ENCODE measurements at places on chromosomes 5 and 9.

- DNase-seq: no peak
Observed at GRCh38 chr5:172496671-172497371, 42.5 kb upstream of the SH3PXD2B start.

GRCh38 chr9:91033797-91034196 is 232.2 kb downstream of the SYK start:
- DNase-seq: peak; percentile 67

- DNase-seq: no peak
Observed at GRCh38 chr9:82513242-82513751, 524.7 kb downstream of the SPATA31D1 start.

- DNase-seq: no peak
Observed at GRCh38 chr9:78311886-78312524, 15.1 kb downstream of the PSAT1 start.

- DNase-seq: no peak
Observed at GRCh38 chr9:135757356-135757755, 55.4 kb downstream of the KCNT1 start.

- no peak for DNase-seq
Observed at GRCh38 chr9:93952119-93952783, 2.9 kb downstream of the BARX1 start.

DNA sequence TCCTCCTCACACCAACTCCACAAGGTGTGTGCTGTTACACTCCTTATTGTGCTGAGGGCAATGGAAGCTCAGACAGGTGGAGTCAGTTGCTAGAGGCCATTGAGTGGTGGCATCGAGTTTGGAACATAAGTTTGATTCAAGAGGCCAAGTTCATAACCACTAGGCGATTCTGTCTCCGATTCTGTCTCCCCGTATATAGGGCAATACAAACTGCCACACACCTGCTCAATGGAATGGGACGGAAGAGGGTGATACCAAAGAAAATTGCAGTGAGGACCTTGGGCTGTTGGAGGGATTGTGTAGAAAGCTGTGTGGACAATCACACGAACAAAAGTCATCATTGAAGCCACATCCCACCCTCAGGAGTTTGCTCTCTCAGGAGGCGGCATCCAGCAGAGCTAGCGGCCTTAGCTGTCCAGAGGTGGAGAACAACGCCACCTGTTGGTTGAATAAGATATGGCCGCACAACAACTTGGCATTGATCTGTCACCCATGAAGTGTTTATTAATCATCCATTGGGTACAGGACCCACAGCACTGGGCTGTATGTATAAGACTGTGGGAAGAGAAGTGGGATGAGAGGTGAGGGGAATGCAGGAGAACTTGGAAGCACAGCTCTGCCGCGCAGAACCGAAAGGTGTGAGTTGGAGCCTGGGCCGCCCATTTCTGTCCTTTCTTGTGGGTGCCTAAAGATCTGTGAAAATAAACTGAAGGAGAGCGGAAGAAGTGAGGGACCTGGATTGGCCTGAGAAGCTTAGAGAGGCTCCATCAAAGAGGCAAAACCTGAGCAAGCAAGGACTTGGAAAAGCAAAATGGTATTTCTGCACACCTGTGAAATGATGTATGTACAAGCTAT is 16.1 kb upstream of the NEUROG1 start:
- peak; percentile 48 for DNase-seq

DNA sequence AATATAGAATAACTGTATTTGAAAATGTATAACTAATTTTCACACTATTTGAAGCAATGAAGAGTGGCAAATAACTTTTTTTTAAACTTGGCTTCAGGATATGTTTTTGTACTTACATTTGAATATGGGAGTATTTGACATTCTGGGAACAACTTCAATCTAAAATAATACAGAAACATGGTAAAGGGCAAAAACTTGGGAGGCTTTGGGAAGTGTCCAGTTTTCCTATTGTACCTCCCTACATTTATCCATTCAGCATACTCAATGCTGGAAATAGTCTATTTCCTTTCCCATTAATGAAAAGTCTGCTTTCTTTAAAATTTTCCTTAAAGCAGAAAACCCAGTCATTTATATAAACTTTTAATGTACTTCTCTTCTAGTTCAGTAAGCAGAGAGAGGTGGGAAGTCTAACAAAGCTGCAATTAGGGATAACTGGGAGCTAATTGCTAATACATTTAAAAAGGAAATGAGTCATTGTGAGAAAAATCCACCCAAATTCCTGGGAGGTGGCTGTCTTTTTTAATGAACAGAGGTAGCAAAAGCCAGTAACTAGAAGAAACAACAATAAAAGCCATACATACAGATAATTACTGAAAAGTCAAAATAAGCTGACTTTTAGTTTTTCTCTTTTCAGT is 128.8 kb downstream of the FBN2 start:
- no peak for DNase-seq

DNA sequence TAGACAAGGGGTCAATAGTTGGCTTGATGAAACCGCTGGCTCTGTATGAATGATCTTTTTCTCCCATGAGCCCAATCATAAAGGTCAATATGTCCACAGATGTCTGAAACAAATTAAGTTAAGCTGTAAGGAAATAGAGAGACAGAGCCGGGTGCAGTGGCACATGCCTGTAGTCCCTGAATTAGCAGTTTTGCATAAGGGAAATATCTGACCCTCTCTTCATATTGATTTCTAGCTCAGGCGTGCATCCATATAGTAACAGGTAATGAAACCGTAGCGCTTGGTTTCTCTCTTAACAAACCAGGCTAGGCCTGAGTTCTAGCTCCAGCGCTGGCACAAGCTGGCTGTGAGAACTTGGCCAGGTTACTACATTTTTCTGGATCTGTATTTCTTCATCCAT is 118.1 kb upstream of the ERCC6L2 start:
- DNase-seq: no peak

GRCh38 chr9:122656378-122656777 is 1.0 kb downstream of the OR1B1 start:
- DNase-seq: no peak

- DNase-seq: peak; percentile 4
Observed at GRCh38 chr9:38393128-38393796, 760 bp downstream of the ALDH1B1 start.

GRCh38 chr5:159936686-159937329 is 20.5 kb downstream of the ADRA1B start:
- no peak for DNase-seq

GRCh38 chr9:32434892-32435291 is 50.4 kb downstream of the ACO1 start:
- DNase-seq: no peak

DNA sequence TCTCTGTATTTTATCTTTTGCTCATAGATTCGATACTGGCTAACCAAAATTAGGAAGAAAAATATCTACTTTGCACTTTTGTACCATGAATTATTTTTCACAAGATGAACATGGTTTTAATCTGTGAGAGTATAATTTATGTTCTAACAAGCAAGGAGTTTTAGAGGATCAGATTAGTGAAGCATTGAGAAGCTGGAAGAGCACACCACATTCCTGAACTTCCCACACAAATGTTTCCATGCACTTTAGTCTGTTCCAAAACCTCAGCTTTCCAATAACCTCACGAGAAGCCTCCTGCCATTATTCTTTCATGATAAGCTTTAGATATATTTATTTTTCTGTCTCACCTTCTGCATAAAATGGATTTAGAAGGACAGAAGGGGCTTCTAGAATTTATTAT is 98.7 kb upstream of the MPDZ start:
- no peak for DNase-seq

- no peak for DNase-seq
Observed at GRCh38 chr9:38000332-38000731, 68.7 kb downstream of the SHB start.

DNA sequence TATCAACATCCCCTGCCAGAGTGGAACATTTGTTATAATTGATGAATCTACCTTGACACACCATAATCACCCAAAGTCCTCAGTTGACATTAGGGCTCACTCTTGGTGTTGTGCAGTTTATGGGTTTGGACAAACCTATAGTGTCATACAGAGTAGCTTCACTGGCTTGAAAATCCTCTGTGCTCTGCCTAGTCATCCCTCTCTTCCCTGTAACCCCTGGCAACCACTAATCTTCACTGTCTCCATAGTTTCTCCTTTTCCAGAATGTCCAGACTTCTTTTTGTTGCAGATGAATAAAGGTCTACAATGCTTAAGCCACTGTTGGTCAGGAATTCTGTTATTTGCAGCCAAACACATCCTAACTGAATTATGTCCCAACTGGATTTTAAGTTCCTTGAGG is 22.5 kb upstream of the SUB1 start:
- DNase-seq: no peak

DNA sequence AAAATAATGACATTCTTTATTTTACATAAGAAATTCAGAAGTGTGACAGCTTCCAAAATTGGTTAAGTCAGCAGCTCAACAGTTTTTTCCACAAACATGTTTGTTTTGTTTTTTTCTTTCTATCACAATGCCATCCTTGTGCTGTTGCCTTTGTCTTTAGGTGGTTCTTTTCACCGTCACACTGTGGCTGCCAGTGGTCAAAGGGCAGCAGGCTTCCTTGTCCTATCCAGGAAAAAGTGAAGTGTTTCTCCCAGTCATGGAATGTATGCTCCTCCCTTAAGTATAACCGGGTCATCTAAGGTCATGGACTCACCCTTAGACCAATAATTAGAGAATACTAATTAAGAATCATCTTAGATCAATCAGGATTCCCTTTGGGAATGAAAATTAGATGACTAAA is 87.4 kb downstream of the SREK1 start:
- DNase-seq: no peak

- DNase-seq: peak; percentile 64
Observed at GRCh38 chr5:56900858-56901578, 8.4 kb upstream of the SETD9 start.

DNA sequence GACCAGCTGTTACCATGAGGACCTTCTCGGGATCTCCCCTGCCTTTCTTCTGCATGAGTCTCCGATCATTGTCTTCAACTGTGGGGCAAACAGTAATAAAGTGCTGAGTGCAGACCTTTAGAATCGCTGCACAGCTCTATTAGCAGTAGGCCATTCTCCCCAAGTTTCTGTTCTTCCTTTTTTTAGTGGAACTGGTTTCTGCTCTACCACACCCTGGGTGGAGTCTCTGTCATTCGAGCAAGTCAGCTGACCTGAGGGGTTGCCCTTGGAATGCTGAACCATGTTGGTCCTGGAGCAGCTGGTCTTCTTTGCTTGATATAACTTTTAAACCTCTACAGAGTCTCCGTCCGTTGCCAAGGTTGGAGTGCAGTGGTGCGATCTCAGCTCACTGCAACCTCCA is 33.4 kb upstream of the GNPDA1 start:
- no peak for DNase-seq

- peak; percentile 2 for DNase-seq
Observed at GRCh38 chr5:127590156-127590722, 58.6 kb upstream of the CTXN3 start.

- DNase-seq: no peak
Observed at GRCh38 chr5:151570512-151571269, 20.4 kb downstream of the FAT2 start.

DNA sequence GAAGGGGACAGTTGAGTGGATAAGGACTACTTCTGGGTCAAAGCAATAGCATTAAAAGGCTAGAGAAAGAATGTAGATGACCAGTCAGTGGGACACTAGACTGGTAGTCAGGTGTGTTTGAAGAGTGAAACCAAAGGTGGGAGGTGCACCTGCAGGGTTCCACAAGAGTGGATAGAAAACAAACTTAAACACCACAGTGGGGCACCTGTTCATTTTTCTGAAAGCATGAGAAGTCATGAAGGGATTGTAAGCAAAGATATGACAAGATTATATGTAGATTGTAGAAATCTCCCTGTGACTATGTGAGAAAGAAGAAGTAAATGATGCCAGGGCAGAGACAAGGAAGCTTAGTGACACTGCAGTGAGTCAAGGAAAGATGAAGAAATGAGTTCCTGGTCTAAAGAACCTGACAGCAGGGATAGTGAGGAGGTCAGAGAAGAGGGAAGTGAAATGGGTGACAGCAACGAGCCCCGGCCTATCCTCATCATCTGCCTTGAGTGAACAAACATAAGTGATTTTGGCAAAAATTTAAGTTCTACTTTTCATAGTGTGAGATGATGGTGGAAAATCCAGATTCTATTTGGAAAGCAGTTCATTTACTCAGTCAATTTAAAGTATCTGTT is 296.9 kb downstream of the TLE4 start:
- no peak for DNase-seq

DNA sequence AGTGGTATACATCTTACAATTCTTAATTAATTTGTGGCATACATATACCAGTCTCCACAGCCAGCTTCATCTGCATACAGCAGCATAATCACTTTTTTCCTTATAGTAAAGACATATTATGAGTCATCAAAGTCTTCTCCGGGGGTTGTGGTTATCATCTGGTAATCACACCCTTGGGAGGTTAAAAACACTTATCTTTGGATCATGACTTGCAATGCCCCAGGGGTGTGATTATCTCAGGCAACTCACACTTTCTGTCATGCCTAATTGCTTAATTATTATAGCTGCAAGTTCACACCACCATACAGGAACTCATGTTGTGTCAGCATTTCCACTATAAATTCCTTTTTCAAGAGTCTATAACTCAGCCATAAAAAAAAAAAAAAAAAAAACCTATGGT is 218.4 kb downstream of the ANXA1 start:
- no peak for DNase-seq

DNA sequence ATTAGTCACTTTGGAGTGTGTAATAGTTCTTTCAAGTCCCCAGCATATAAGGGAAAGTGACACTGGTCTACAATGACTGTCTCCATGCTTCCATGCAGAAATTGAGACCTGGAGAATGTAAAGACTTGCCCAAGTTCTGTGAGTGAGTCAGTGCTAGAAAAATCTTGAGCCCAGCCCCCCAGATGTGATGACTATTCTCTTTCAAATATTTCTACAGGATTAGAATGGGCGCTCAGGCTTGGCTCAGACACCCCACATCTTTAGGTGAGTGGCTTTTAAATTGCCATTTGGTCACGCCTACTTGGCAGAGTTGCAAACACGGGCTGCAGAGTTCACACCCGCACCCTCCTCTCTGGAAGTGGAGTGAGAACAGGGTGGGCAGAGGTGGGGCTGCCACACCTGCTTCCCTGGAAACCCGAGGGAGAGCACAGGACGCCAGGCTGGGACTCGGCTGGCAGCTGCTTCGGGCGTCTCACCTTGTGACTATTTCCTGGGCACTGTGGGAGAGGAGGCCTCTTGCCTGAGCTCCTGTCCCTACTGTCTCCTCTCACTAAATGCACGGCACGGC is 37.6 kb downstream of the ROPN1L start:
- no peak for DNase-seq

GRCh38 chr9:126383406-126384046 is 56.9 kb downstream of the MVB12B start:
- no peak for DNase-seq

DNA sequence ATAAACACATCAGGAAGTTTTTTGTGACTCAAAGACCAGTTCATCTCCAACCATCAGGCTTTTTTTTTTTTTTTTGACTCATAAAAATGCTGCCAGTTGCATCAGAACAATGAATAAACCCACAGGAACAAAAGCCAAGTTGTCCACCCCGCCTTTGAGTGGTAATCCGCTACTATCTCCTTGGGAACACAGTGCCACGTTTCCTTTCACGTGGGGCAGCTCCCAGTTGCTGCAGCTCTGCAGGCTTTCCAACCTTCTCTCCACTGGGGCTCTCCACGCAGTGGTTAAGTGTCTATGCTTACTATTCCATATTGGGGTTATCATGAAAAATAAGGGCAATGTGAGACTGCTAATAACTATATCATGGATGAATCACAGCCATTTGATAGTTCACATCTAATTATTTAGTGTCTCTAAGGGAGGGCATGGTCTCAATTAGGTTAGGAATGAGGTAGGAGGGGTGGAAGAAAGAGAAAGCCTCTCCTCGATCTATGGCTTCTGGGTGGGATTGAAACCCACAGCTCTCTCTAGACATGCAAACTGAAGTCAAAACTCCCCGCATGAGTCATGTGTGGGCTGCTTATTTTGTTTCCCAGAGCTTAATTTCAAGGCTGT is 55.8 kb upstream of the ACTBL2 start:
- no peak for DNase-seq
